Hematopoietic multipotent progenitor cell treated with erythropoietin and hydrocortisone succinate and interleukin-3 and kit ligand, for 6 days (in vitro differentiated cells): ENCODE measurements at places on chromosomes 5 and 9.

- no peak for DNase-seq
These were observed 244.5 kb upstream of the NMUR2 start for GRCh38 chr5:152649609-152650008.

GRCh38 chr5:142871363-142872193 is 101.4 kb downstream of the ARHGAP26 start:
- DNase-seq, result no peak

DNA sequence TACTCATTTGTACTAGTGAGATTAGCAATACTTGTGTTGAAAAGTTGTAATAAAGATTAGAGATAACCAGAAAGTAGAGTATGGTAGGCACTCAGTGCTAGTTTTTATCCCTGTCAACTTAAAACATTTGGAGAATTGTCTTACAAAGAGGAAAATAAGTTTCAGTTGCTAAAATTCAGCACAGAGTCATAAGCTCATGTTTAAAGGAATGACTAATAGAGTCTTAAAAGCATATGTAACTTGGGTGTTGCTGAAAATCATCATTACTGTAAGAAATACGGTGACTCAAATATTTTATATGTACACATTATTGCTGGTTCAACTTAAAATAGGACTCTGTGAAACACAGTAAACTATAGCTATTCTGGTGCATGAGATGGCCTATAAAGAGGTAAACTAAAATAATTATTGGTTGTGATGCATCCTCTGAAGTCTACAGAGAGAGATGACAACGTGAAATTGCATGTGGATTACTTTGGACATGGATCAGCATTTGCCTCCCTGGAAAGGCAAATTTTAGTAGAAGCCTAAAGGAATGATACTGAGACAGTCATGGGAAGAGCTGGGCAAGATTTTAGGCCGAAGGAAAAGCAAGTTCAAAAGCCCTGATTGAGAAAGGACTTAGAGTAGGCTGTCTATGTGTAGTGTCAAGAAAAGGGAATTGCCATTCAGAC is 34.6 kb downstream of the SGCD start:
- no peak for DNase-seq

DNA sequence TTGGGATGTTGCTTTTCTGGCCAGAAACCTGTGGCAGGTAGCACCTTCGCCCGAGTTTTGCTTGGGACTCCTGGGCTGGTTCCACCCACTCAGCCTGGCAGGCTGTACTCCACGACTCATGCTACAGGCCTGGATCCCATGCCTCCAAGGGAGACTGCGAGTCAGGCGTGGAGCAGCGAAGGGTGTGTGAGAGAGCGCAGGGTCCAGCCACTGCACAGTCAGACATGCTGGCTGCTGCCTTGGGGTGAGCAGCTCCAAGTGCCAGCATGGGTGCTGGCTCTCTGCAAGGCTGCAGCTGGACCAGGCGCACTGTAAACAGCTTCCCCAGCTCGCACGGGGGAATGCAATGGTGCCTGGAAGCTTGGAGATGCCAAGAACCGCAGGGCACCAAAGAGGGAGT is 249.6 kb upstream of the EDIL3 start:
- DNase-seq, result no peak

GRCh38 chr5:32621256-32621655 is 35.9 kb downstream of the SUB1 start:
- no peak for DNase-seq

GRCh38 chr9:72441848-72442607 is 77.0 kb upstream of the ZFAND5 start:
- DNase-seq, result no peak

- DNase-seq, result peak; percentile 52
These were observed 9.6 kb downstream of the KIAA1958 start for GRCh38 chr9:112496074-112496722.

- DNase-seq, result no peak
These were observed 807.9 kb upstream of the ZNF608 start for GRCh38 chr5:125554355-125554754.

- no peak for DNase-seq
These were observed 48.3 kb downstream of the PALM2AKAP2 start for GRCh38 chr9:109828254-109828653.

DNA sequence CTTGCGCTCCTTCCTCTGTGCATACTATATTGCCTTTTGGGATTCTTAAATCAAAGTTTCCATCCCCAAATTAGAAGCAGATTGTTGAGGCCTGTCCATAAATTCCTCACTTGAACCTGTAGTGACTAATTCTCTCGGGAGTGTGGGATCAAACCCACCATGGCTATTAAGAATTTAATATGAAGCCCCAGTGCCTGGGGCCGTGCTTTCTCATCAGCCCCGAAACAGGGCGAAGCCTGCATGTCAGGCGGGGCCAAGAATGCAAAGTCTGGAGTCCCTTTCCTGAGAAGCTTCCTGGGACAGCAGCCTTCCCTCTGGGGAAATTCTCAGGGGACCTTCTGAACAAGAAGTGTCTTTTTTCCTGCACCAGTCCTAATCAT is 29.3 kb upstream of the FAT2 start:
- DNase-seq, result no peak

GRCh38 chr5:145467446-145467845 is 367.7 kb downstream of the PRELID2 start:
- peak; percentile 13 for DNase-seq

DNA sequence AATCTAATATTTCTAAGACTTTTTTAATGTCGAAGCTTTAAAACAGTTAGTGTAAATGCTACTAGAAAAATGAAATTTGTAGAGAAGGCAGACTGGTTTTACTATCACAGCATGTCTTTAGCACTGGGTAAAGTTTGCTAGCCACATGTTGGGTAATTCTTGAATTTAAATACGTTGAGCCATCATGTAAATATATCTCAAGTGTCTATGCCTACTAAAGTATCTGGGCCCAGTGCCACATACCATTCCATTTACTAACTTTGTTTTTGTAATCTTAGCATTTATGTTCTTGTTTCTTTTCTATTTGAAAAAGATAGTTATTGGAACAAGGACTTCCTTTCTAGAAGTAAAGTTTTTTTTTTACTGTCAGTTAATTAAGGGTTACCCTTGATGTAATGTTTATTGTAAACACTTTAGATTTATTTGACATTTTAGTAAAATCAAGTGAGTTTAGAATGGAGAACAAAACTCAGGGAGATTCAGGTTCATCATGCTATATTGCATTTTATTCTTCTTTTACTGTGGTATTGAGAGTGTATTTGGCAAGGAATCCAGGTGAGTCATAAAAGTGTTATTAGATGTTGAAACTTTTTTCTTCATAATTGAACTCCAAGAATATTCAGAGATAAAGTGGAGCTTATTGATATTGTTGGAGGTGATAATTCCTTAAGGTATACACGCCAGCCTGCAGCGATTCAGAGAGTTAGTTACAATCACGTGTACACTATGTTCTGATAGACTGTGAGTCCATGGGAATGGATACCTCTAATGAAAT is 182.4 kb downstream of the CCDC171 start:
- DNase-seq, result no peak

DNA sequence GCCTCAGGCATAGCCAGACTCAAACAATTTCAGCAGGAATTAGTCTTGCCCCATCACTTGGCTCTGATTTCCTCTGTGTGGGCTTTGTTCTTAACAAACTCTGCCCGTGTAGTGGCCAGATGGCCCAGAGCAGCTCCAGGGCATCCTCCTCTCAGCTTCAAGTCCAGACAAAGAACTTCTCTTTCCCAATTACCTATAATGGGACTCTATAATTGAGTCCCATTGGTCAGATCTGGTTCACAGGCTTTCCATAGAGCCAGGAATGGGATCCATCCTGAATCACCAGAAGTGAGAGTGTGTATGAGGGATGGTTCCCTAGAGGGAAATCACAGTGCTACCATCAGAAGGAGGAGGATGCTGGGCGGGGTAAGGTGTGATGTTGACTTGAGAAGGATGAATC is 515.8 kb downstream of the KIF4B start:
- no peak for DNase-seq

GRCh38 chr9:68625559-68625958 is 79.5 kb upstream of the PIP5K1B start:
- DNase-seq, result no peak

DNA sequence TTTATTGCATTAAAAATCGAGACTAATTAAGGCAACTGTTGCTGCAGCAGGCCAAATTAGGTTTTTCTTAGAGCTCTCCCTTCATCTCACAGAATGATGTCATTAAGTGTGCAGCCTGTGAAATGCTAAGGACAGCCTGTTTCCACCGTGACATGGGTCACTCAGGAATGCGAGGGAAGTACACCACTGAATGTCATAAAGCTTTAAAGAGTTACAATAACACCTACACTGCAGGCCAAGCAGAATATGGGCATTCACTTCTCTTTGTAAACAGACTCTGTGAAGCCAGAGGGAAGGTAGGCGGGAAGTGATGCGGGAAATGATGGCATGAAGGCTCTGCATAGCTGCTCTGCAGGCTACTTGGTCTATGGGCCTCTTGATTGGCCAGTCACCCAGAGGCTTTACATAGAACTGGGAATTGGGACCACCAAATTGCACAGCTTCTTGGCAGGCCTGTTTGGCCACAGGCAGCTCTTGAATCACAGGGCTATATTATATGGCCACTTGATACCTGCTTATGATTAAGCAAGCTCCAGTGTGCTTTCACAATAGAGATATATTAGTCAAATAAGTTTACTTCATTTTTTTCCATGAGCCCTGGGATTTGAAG is 28.4 kb upstream of the AOPEP start:
- DNase-seq, result no peak

- DNase-seq, result no peak
These were observed 292.2 kb downstream of the CYLC2 start for GRCh38 chr9:103287361-103287760.

GRCh38 chr9:89023740-89024139 is 32.5 kb downstream of the S1PR3 start:
- no peak for DNase-seq

DNA sequence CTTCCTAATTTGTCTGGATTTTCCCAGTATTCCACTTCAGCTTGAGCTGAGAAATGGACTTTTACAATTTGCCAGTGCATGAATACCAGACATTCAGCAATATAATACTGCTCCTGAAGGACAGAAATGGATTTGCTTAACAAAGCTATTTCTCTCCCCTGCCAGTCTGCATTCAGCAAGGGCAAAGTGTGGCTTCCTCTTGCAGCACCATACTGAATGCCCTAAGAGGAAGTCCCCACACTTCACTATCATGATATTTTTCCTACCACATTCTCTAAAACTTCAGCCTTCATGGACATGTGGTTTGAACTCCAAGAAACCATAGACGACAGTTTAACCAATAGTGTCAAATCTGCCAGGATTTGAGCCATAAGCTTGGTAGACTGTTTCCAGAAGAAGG is 19.8 kb upstream of the TLE4 start:
- peak; percentile 27 for DNase-seq

- DNase-seq, result no peak
These were observed 37.5 kb downstream of the FABP6 start for GRCh38 chr5:160266752-160267345.

DNA sequence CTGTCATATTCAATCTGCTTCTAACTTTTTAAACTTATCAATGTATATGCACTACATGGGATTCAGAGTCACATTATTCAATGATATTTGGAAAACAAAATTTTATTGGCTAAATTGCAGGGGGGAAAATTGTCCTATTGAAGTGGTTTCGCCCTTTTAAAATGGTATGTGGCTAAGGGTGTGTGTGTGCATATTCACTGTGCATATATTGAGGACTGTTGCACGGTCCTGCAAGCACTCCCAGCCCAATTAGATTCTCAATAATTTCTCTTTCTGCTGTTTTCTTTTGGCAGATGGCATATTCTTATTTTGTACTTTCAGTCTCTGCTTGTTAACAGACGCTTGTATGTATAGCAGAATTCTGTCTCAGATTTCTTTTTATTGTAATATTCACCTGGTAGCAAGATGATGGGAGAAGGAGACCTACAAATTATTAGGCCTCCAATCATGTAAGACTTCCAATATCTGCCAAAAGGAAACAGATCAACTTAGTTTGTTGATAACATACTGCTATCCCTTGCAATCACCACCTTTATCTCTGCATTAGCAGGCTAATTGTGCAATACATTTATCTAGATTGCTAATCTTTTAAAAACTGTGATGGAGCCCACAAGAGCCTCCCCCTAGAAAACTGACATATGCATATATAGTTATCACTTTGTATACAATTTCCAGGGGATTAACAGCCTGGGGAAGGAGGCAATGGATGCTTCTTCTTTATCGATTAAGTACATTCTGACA is 411.5 kb downstream of the PLK2 start:
- DNase-seq, result peak; percentile 35

DNA sequence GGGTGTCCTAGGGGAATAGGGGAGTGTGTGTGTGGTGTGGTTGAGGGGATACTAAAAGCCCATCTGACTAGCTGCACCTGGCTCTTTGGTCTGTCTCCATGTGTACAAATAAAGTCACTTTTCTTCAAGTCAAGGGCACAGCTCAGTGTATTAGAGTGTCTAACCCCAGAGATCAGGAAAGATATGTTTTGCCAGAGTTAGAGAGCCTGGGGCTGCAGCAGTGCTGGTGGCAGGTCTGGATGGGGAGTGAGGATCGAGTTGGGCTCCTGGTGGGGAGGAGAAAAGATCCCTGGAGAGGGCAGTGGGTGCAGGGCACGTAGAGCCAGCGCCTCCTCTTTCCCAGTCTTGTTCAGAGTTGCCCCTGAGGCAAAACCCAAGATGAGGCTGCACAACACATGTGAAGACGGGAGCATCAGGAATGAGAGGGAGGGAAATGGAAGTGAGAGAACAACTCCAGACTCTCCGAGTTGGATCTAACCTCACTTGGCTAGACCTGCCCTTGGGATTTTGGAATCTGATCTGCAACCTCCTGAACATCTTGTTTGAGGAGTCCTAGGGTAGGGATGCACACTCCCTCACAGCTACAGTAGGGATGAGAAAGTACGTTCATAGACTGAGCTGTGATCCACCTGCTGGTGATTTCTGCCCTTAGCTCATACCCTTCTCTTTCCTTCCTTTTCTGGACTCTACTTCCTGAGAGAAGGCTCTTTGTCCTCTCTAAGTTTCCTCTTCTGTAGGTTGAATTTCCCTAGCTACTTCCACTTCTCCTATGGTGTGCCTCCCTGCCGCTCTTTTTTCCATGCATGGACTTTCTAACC is 309.9 kb downstream of the ZSWIM6 start:
- no peak for DNase-seq

DNA sequence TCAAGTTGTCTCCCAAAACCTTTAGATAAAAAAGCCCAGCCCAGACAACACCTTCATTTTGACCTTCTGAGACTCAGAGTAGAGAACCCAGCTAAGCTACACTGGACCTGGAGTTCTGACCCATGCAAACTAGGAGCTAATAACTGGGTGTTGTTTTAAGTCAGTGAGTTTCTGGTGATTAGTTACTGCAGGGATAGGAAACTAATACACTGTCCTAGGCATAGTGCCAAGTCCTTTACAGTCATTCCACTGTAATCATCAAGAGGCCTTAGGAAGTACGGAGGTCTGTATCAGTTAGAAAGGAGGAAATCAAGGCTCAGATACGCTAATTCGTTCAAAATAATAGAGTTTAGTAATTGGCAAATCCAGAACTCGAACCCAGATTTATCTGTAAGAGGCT is 197.9 kb downstream of the KCTD16 start:
- no peak for DNase-seq

DNA sequence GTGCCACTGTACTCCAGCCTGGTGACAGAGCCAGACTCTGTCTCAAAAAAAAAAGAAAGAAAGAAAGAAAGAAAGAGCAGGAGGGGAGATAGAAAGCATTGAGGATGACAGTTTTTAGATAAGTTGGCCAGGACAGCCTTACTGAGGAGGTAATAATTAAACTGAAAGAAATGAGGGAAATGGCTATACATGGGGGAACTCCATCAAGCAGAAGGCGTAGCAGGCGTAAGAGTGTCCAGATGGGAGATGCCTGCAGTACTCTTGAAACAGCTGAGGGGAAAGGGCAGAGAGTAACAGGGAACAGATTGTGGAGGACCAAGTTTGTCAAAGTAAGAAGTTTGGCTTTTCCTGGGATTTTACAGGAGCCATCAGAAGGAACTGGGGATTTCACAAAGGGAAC is 57.5 kb downstream of the HMGCS1 start:
- no peak for DNase-seq

- no peak for DNase-seq
These were observed 151.4 kb upstream of the FSTL4 start for GRCh38 chr5:133763744-133764143.
